ENCODE measurements at places on chromosomes 7 and 10.
A peak's percentile ranks its signal among the peaks of the same experiment; 100 is the strongest.

DNA sequence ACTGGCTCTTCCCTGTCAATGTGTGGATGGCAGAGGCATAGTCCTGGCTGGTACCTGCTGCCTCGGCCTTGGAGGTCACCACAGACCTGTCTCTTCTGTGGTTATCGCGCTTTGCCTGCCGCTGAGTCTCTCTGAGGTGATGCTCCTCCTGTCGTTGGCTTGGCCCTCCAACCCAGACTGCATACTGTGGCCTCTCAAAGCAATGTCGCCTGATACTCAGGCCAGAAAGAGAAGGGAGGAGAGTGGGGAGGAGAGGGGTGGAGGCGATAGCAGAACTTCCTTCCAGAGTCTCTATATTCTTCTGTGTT lies 133.2 kb upstream of the KCNMA1 start:
- no peak for DNase-seq

DNA sequence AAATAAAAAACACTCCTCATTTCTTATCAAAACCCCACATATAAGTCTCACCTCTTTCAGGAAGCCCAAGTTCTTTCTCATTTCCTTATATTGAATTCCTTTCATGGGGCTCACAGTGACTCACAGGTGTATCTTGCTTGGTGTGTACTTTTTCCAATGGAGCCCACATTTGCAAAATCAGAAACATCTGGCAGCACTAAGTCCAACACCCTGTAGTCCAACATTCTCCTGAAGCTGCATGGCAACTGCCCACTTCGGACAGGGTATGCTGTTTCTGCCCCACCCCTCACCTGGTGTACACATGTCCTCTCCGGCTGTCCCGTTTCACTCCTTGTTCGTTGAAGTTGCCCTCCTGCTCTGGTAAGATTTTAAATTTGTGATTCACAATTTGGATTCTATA lies 544.1 kb downstream of the SORCS3 start:
- DNase-seq: no peak

DNA sequence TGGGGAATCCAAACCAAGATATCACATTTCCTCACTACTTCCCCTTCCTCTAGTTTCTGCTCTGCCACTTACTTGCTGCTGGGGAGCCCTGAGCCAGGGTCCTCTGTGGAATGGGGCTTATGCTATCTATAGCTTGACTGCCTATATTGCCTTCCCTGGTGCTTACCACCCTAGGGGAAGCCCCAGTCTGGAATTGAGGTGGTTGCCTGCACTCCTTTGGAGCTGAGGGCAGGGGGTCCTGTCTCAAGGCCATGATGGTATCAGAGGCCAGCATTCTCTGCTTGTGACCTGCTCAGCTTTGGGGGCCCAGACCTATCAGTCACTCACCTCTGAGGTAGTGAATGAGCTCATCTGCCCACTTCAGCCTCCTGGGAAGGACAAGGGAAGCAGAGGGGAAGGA lies 29.3 kb upstream of the INMT start:
- DNase-seq: no peak

GRCh38 chr10:133400624-133401424 lies 6.9 kb downstream of the MTG1 start:
- no peak for DNase-seq

- DNase-seq: no peak
Observed at GRCh38 chr10:62348029-62348428, 26.1 kb upstream of the ZNF365 start.

DNA sequence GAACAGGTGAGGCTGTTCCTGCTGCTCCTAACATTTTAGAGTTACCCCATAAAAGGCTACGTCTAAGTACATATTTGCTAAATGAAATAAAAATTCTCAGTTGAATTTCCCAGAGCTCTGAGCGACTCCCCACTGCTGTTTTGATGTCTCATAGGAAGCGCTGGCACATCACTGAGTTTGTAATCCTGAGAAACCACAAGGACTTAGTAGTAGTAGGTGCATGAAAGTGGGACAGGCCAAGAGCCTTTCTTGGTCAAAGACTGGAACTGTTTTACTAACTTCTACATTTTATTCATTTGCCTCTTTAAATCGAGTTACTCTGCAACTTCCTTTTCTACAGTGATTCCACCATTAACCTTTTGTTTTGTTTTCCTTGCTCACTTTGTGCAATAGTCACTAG lies 85.9 kb downstream of the XPNPEP1 start:
- no peak for DNase-seq

DNA sequence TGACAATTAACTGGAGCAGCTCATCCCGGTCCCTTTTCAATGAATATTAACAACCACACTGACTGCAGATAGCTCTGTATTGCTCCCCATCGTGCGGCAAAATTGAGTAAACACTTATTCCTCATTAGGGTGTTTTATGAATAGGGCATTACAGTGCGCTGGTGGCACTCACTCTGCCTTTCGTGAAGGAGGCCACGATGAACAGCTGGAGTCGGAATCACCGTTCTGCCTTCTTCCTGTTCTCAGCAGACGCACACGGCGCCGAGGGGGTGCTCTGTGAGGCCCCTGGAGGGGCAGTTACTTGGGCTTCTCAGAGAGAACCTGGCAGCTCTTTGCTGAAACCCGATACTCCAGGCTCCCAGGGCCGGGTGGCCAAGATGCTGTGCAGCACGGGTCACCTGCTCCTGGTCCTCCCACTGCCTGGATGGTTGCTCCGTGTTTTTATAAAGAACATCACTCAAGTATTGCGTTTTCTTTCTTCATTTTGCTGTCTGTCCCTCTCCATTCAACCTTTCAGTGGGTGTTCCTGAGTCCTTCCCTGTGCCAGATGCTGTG lies 241.9 kb downstream of the GLRX3 start:
- no peak for DNase-seq

- no peak for DNase-seq
Observed at GRCh38 chr7:116500078-116500853, 728 bp downstream of the CAV2 start.

DNA sequence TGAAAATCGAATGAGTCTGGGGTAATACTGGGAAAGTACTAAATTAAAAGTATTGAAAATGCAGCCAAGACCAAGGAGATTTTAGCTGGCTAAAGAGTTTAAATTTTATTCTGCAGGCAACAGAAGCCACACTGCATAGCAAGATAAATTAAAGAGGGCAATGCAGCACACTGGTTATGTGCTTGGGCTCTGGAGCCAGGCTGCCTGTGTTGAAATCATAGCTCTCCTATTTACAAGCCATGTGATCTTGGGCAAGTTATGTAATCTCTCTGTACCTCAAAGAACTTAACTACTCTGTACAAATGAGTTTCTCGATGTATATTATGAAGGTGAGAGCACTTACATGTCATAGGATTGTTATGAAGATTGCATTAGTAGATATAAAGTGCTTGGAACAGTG lies 9.9 kb downstream of the SLC25A13 start:
- no peak for DNase-seq

GRCh38 chr7:40213856-40214255 lies 79.1 kb downstream of the SUGCT start:
- DNase-seq: no peak

- no peak for DNase-seq
Observed at GRCh38 chr10:132690401-132690800, 95.5 kb downstream of the NKX6-2 start.

DNA sequence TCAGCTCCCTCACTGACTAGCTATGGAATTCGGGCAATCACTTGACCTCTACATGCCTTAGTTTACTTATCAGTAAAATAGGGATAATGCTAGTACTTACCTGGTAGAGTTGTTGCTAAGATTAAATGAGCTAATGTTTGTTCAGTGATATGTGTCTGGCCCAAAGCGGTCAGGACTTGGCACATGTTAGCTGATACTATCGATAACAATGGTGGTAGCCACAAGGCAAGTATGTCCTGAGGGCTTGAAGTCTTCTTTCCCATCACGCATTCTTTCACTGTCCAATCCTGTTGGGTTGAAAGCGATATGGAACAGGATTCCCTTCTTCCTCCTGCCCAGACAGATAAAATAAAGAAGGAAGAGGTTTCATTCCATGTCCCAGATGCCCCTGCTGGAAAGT lies 25.5 kb upstream of the MXI1 start:
- no peak for DNase-seq

- no peak for DNase-seq
Observed at GRCh38 chr7:74560086-74560719, 97.3 kb upstream of the GTF2I start.

- DNase-seq: no peak
Observed at GRCh38 chr7:50455658-50456057, 5.5 kb upstream of the FIGNL1 start.

GRCh38 chr10:76675951-76676587 lies 961.5 kb downstream of the KCNMA1 start:
- DNase-seq: no peak

DNA sequence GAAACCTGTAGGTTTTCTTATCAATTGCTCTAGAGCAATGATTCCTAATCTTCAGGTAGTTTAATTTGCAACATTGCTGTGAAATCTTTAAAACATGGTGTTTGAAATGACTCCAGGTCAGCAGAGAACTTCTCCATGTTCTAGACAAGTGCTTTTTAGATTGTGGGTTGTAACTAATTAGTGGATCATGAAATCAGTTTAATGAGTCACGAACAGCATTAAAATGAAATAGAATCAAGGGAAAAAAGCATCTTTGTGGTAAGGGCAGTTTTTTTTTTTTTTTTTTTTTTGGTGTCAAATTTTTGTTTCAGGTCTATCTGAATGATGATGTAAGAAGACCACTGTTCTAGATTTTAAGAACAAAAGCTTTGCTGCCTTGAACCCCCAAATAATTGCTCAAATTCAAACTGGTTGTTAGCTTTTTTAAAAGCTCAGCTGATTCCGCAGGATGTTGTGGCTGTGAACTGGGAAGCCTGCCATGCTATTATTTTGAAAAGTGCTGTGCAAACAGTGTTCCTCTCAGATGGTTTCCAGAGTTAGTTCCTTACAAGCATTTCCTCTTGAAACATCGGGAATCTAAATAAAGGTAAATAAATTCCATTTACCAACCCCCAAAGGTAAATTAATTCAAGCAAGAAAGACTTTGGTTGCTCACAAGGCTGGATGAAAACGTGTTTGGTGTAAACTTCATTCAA lies 13.1 kb upstream of the PDK4 start:
- DNase-seq: no peak

GRCh38 chr10:76763376-76763775 lies 874.2 kb downstream of the KCNMA1 start:
- DNase-seq: no peak

DNA sequence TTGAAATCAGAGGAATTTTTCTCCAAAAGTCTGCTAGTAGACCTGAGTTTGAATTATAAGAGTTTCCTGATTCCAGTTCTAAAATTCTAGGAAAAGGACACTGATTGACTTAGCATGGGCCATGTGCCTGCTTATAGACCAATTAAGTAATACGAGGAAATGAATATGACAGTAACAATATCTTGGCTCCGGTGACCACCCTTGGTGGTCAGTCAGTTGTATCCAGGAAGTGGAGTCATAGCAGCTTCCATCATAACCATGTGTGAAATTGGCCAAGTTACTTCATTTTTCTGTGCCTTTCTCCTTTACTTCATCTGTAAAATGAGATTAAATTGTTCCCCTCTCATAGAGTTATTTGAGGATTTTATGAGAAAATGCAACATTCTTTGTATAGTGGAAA lies 66.9 kb downstream of the MTPAP start:
- no peak for DNase-seq

DNA sequence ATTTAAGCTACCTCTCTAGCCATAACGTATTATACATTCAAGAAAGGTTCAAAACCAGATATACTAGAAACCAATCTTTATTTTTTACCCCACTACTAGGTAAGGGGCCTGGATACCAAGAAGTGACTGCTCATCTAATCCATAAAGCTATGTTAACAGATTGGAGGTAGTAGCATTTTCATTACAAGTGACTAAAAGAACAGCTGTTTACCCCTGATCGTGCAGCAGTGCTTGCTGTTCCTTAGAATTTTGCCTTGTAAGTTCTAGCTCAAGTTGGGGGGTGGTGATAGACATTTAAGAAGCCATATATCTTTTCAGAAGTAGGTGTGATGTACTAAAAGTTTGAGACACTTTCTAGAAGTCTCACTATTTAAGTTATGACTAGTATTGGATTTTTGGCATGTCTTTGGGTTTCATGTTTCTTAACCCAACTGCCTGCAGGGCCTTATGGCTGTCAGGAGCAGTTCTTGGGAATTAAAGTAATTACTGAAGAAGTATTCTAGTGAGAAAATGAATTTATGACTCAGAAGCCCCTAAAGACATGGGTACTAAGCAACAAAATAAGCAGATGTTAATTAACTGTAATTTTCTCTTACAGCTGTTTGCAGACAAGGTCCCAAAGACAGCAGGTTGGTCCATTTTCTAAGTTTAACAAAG lies 2.3 kb downstream of the PPIA start:
- DNase-seq: no peak

GRCh38 chr7:1385809-1386622 lies 73.3 kb downstream of the MICALL2 start:
- no peak for DNase-seq

- DNase-seq: no peak
Observed at GRCh38 chr7:155558961-155559360, 12.6 kb upstream of the CNPY1 start.

- DNase-seq: no peak
Observed at GRCh38 chr7:7504910-7505704, 30.6 kb downstream of the COL28A1 start.

GRCh38 chr7:107169120-107170050 lies 582 bp downstream of the HBP1 start:
- DNase-seq: peak; percentile 85

GRCh38 chr7:44463169-44463808 lies 27.2 kb downstream of the NUDCD3 start:
- peak; percentile 14 for DNase-seq

- DNase-seq: no peak
Observed at GRCh38 chr10:96718304-96718990, 1.9 kb downstream of the PIK3AP1 start.

GRCh38 chr7:158633055-158633956 lies 45.7 kb upstream of the PTPRN2 start:
- DNase-seq: no peak

DNA sequence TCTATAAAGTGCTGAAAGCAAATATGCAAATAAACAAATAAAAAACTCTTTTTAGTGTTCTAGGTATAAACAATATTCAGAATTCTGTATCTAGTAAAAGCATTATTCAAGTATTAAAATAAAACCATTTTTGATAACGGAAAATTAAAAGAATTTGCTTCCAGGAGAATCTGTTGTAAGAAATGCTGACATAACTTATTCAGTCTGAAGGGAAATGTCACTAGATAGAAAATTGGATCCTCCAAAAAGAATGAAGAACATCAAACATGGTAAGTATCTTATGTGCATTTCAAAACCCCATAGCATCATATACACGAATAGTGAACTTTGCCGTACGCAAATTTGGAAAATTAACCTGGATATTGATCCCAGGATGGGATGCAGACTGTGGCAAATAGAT lies 506.7 kb downstream of the GLRX3 start:
- DNase-seq: no peak

DNA sequence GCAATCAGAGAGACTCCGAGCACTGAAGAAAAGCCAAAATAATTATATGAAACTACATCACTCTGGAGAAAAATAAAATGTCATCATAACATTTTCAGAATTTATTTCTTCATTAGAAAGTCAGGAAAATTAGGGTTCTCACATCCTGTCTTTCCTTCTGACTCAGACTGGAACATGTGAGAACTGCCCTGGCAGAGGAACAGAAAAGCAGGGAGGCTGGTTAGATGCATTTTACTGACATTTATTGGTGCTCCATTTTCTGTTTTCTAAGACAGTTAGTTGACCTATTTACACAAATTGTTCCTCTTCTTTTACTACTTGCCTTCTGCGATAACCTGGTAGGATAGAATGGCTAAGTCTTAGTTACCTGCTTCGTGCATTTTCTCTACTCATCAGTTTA lies 58.6 kb upstream of the ANK3 start:
- DNase-seq: no peak

All from SW 1271 (cell line).